ENCODE measurements at places on chromosomes 7 and 10.

GRCh38 chr7:78018641-78019446 lies 220.3 kb downstream of the PHTF2 start:
- DNase-seq, result peak; percentile 67

GRCh38 chr10:89793649-89794254 lies 92.4 kb downstream of the KIF20B start:
- peak; percentile 40 for DNase-seq

DNA sequence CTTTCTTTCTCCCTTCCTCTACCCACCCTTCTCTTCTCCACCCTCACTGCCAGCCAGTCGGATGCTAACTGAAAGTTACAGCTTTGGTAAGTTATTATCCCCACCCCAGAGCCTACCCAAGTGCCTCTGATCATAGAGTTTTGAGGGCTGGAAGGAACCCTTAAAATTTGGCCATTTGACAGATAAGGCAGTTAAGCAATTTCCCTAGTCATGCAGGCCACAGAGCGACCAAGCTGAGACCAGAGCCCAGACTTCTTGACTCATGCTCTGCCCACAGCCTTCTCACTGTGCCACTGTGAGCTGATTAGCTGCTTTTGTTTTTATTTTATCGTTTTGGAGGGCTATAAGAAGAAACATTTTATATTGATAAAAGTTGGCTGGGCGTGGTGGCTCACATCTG lies 17.2 kb downstream of the SAP25 start:
- DNase-seq, result no peak

GRCh38 chr10:97185326-97186058 lies at the start of gene SLIT1:
Gene SLIT1 (minus strand): TSS chr10:97185959. CDS start chr10:97185674, 285 bp downstream.
- peak; percentile 37 for DNase-seq

- DNase-seq, result no peak
These were observed 213.2 kb downstream of the BICC1 start for GRCh38 chr10:58725901-58726300.
